Putamen (tissue), 1 donor: ENCODE measurements at places on chromosomes 1 and 21.

GRCh38 chr1:59976194-59977074 lies 49.9 kb upstream of the CYP2J2 start:
- DNase-seq = peak; percentile 49

DNA sequence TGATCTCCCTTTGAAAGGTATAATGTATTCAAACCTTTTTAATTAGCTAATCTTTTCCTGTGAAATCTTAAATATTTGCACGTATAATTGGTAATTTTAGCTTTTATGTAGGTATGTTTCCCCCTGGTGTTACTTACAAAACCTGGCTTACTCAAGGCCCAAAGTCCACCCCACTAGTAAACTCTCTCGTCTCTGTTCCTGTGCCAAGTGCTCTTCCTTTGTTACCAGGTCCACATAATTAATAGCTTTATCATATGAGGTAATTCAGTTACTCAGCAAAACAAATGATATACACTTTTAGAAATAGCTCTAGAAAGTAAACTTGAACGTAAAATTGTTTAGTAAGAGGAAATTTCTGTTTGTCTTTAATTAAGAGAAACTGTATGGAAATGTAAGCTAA lies 36.7 kb downstream of the NFIA start:
- no peak for DNase-seq

DNA sequence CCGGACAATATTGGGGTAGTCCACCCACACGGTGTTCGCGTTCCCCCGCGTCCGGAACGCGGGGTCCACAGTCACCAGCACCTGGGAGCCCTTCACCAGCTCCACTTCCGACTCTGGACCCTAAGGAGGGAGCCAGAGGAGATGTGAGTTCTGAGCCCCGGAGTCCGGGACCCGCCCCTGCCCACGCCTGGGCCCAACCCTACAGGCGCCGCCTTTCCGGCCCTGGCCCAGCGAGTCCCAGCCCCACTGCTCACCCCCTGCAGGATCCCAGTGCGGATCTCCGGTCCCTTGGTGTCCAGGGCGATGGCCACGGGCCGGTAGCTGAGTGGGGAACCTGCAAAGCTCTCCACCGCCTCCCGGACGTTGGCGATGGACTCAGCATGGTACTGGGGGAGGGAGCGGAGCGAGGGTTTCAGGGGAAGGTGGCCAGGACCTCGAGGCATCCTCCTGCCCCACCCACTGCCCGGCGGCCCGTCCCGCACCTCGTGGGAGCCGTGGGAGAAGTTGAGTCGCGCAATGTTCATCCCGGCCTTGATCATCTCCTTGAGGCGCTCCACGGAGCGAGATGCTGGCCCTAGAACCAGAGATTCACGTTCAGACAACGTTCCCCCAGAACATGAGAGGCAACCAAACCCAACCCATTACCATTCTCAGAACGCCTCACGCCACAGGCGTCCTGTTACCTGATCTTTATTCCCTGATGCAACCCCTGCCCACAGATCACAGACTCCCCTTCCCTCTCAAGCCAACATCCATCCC lies 5.9 kb downstream of the PKLR start:
- no peak for DNase-seq

DNA sequence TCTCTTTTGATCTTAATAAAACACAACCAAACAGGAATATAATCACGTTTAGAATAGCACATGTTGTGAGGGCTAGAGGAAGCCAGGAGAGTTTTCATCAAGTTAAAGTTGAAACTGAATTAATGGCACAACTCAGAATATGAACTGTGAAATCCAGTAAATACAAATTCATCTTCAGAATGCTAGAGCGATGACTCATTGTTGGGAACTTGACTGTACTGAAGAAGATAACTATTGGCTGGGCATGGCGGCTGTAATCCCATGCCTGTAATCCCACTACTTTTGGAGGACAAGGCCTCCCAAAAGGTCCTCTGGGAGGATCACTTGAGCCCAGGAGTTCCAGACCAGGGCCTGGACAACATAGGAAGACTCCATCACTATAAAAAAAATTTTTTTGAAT lies 8.8 kb downstream of the SYF2 start:
- DNase-seq = no peak

- DNase-seq = no peak
Observed at GRCh38 chr1:152940614-152941013, 6.4 kb upstream of the SPRR5 start.

DNA sequence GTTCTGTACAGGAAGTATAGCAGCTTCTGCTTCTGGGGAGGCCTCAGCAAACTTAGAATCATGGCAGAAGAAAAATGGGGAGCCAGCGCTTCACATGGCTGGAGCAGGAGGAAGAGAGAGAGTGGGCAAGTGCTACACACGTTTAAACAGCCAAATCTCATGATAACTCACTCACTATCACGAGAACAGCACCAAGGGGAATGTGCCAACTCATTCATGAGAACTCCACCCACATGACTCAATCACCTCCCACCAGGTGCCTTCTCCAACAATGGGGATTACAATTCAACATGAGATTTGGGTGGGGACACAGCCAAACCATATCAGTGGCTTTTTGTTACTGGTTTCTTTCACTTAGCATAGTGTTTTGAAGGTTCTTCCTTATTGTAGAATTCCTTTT lies 138.6 kb downstream of the SYT14 start:
- no peak for DNase-seq
